ENCODE measurements at places on chromosomes 6 and 20.

DNA sequence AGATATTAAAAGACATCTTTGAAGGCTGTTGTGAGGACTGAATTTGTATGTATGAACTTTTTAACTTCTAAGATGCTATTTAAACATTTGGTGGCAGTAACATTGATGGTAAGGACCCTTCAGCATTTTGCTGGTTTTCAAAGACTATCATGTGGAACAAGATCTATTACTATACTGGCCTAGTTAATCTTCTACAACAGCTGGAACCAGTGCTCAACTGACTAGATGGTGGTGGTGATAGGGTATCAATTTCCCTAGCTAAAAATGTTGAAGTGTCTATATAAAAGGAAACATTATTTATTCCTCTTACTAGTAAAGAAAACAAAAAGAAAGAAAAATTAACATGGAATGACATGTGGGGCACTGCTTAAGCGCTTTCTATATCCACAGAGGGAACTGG, 195.7 kb downstream of the TASP1 start:
- no peak for DNase-seq

GRCh38 chr6:146543940-146544615, 445 bp downstream of the RAB32 start:
- no peak for DNase-seq

DNA sequence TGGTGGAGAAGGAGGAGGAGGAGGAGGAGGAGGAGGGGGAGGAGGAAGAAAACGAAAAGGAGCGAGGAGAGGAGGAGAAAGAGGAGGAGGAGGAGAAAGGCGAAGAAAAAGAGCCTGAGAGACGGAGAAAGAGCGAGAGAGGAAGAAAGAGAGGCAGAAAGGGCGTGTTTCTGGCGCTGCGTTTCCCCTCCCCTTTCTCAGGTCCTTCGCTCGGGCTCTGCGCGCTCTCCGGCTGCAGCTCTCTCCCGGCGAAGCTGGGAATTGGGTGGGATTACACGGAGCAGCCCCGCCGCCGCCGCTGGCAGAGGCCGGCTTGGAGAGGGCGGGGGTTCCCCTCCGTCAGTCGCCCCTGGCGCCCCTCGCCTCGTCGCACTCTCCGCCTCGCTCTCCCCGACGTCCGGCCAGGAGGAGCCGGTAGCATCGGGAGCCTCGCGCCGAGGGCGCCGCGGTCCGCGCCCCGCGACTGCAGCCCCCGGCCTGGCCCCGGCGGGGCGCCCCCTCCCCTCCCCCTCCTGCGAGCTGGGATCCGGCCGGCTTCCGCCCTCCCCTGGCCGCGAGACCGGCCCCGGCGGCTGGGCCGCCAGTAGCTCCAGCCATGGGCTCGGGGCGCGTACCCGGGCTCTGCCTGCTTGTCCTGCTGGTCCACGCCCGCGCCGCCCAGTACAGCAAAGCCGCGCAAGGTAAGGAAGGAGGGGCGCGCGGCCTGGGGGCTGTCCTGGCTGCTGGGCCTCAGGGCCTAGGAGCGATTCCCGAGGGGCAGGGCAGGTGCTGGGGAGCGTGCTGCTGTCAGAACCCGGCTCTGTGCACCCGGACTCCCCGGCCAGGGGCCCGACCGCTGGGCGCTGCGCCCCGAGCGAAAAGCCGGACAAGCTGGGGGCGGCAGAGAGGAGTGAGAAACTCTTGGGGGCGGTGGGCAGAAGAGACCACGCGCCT, at the start of gene SCUBE3:
Gene SCUBE3, plus strand, starts transcription at position 133 of the 933 bp plus-strand sequence. Its CDS starts 463 bp downstream, at position 596.
- no peak for DNase-seq

GRCh38 chr6:167663784-167664443, 162.8 kb upstream of the AFDN start:
- no peak for DNase-seq

- DNase-seq, result no peak
Measured at GRCh38 chr6:161141173-161141572, 132.7 kb downstream of the AGPAT4 start.

- DNase-seq, result no peak
Measured at GRCh38 chr6:125406741-125407140, 105.0 kb upstream of the HDDC2 start.

DNA sequence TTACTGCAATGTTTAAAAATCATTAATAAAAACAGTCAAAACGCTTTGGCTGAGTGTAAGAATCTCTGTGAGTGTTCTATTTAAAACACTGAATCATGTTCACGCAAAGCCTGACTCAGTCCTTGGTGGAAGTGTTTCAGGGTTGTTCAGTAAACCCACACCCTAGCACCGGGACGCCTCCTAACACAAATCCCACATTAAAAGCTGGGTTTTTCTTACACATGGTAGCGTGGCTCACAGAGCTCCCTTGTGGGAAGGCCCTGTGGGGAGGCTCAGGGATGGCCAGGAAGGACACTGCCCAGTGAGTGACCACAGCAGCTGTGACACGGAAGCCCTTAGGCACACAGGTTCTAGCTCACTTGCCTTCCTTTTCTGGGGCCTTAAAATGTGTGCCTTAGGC, 80.2 kb downstream of the GMPR start:
- DNase-seq, result no peak

DNA sequence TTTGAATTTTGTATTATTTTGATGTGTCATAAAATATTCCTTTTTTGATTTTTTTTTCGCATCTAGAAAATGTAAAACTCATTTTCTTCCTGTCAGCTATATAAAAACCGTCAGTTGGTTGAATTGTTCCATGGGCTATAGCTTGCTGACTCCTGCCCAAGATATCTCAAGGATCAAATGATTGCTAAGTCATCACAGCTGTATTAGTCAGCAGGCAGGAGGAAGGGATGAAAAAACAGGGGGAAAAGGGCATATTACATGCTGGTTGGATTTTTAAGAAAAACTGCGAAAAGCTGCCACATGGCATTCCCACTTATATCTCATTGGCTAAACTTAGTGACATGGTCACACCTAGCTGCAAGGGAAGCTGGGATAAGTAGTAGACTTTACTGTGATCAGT, 569.9 kb downstream of the BCKDHB start:
- DNase-seq, result no peak

GRCh38 chr6:86961455-86962200, 24.3 kb downstream of the HTR1E start:
- DNase-seq, result no peak

DNA sequence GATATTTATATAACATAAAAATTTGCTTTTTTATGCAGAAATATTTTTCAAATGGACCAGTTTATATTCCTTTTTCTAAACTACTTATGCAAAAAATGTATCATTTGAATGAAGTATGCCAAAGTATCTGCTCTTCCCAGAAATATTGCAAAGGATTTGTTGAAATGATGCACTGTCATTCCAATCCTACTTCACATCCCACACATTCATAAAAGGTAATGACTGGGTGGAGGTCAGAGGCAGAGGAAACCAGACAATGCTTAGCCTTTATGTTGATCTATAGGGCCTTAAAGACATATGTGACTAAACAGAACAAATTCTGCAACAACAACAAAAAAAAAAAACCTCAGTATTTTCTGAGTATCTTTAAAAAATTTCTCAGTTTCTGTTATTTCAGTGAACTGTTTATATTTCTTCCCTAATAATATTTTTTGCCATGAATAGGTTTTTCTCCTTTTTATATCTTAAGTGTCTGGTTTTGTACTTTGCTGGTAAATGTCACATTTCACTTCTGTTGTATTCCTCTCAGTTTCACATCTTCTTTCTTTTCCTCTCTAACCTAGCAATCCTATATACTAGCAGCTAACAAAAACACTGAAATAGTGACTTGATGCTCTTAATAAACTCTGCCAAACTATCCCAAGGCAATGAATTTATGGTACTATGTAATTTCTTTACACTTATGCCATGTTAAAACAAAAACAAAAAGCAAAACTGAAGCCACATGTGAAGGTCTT, 374.1 kb downstream of the BCKDHB start:
- DNase-seq, result no peak

DNA sequence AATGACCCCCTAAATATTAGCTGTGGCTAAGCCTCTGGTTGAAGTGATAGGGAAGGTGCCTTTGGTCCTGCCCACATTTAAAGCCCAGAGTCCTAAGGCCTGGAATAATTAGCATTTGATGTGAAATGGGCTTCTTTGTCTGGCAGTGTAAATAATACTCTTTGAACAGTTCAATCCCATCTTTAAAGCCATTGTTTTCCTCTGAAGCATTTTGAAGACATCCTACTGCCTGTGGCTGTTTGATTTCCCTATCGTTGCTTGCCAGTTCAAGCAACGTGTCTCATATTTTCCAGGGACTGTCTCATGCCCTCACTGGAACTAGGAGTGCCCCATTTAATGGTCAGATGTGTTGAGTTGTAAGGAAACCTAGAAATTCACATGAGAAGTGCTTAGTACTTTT, 89.3 kb upstream of the BTN3A2 start:
- no peak for DNase-seq

GRCh38 chr6:35048031-35048613, 93.0 kb downstream of the TCP11 start:
- DNase-seq, result no peak

DNA sequence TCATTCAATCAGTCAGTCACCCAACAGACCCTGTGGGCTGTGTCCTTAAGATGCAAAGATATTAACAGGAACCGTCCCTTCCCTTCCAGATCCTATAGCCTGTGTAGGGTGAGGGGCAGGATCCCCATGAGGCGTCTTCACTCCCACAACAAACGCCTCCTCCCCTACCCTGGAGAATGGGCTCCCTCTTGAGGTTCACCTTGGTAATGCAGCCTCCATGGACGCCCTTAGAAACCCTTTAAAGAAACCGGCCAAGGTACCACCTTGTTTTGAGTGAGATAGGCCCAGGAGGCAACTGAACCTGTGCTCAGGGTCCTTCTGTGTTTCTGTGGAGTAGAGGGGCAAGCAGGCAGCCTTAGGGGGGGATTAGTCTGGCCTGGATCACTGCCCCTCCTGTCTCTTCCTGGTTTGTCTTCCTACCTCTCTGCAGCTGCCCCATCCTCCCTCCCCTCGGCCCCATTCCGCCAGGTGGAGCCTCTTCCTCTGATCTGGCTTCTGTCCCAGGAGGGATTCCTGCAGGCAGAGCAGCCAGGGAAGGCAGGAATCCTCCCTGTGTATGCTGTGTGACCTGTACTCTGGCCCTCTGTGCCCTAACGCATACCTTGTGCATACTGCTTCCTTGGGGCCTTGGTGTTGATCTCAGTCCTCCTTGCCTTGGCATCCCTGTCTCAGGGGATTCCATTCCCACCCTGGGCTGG, 6.6 kb upstream of the GUCA1A start:
- no peak for DNase-seq

GRCh38 chr6:13724182-13724581, 12.5 kb upstream of the RANBP9 start:
- DNase-seq, result no peak

GRCh38 chr6:17281100-17281496, at the start of gene RBM24:
Gene RBM24 (plus strand): TSS chr6:17281361. CDS start chr6:17281582, 221 bp downstream.
- no peak for DNase-seq

GRCh38 chr6:130189531-130190397, 33.0 kb downstream of the SAMD3 start:
- DNase-seq, result no peak

- DNase-seq, result no peak
Measured at GRCh38 chr6:127748290-127748689, 152.6 kb downstream of the THEMIS start.

DNA sequence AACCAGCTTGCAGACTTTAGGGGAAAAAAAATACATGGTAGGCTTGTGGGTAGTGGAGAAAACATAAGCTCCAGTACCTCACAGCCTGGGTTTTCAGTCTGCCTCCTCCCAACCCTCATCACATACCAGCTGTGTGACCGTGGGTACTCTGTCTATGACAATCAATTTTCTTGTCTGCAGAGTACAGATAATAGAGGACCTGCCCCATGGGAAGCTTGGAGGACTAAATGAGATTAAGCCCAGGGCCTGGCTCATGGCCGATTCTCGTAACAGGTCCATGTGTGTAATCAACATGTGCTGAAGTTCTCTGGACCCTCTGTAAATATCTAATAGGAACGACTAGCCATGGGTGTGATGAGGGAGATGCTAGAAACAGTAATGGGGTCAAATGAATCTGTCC, 34.0 kb downstream of the NT5E start:
- no peak for DNase-seq

DNA sequence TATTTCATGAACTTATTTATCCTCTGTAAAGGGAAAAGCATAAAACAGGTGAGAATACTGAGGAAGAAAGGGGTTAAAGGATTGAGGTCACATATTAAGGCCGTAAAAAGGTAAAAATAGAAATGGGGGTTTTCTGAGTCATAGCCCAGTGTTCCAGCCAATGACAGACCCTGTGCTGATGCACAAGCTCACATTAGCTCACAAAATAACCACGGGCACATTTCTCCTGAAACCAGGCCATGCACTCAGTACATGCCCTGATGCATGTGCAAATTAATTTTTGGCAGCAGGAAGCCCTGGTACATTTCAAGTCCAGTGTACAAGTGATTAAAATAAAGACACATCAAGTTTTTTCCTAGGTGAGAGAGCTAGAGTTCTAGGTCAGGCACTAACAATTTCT, 194.4 kb downstream of the TMEM200A start:
- DNase-seq, result no peak

DNA sequence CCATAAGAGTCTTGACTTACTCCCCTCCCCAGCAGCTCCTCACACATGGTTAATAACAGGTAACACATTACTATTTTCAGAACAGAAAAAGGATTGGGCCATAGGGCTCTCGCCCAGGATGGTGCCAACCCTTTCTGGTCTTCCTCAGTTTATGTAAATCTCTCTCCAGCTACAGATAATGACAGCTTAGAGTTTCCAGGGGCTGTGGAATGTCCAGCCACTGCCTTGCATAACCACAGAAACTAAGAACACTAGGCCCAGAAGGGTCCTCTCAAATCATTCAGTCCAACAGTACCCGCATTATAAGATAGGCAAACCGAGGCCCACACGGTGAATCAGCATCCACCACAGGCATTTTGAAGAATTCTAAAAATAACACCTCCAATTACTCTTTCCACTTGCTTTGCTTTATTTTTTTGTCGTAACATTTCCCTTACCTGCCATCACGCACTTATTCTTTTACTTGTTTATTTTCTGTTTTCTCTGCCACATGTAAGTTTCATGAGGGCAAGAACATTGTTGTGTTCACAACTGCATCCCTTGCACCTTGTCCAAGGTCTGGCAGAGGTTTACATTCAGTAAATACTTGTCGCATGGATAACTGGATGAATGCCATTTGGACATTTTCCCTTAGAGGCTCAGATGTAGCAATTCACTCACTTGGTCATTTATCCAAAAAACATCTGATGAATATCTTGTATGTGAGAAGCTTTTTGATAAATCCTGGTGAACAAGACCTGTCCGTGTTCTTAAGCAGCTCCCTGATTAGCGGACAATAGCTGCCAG, 6.4 kb upstream of the SDC4 start:
- no peak for DNase-seq

DNA sequence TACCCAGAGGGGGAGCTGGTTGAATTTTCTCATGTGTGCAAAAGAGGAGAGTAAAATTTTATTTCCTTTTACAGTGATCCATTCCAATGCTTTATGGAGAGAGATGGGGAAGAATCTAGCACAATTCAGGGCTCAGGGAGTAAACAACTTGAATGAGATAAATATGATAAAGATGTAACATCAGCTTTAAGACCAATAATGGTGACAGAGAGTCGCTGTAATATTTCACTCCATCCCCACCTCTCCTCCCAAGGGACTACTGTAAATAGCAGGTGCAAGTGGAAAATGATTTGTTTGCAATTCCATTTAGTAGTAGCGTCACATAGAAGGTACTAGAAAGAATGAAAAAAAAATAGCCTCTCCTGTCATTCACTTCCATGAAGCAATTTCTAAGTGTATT, 4.8 kb downstream of the CRISP3 start:
- no peak for DNase-seq

GRCh38 chr6:168179133-168179532, 100.1 kb upstream of the FRMD1 start:
- no peak for DNase-seq

- no peak for DNase-seq
Measured at GRCh38 chr6:132728616-132729015, 14.8 kb upstream of the VNN1 start.
